ENCODE measurements at places on chromosomes 1 and 21.
A peak's percentile ranks its signal among the peaks of the same experiment; 100 is the strongest.

DNA sequence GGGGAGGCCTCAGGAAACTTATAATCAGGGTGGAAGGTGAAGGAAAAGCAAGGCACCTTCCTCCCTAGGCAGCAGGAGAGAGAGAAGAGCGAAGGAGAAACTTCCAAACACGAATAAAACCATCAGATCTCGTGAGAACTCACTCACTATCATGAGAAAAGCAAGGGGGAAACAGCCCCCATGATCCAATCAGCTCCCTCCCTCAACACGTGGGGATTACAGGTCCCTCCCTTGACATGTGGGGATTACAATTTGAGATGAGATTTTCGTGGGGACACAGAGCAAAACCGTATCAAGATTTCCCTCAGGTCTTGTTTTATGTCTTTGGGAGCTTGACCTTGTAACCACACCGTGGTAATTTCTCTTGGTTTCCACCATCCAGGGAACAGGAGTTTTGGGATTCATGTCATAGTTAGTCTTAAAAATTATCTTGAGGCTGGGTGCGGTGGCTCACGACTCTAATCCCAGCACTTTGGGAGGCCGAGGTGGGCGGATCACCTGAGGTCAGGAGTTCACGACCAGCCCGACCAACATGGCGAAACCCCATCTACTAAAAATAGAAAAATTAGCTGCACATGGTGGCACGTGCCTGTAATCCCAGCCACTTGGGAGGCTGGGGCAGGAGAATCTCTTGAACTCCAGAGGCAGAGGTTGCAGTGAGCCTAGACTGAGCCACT is 47.2 kb upstream of the NBPF3 start:
- H3K36me3 ChIP-seq = peaks cover 5% of the 10 kb centered on the region
- H3K4me3 ChIP-seq = no peak overlapping the region
- H3K27me3 ChIP-seq = peaks cover 11% of the 10 kb centered on the region
- peaks cover 2% of the 10 kb centered on the region for H3K4me1 ChIP-seq
- no peak for DNase-seq

- no peak overlapping the region for H3K4me3 ChIP-seq
- peaks cover 9% of the 10 kb centered on the region for H3K4me1 ChIP-seq
- H3K27me3 ChIP-seq = peaks cover 5% of the 10 kb centered on the region
- DNase-seq = no peak
These were observed 38.7 kb downstream of the RUNX1 start for GRCh38 chr21:35010447-35010846.

DNA sequence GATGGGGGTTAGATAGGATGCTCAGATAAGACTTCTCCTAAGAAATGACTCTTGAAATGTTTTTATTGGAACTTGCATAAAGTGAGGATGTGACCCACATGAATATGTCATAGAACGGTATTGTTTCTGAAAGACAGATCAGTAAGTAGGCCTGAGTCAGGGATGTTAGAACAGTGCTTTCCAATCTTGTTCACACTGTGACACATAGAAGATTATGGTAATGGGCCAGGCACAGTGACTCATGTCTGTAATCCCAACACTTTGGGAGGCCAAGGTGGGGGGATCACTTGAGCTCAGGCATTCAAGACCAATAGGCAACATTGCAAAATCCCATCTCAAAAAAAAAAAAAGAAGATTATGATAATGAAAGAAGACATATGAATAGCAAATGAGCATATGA is 32.9 kb downstream of the FMO4 start:
- no peak for DNase-seq
- H3K27ac ChIP-seq = no peak overlapping the region
- no peak overlapping the region for H3K4me3 ChIP-seq

DNA sequence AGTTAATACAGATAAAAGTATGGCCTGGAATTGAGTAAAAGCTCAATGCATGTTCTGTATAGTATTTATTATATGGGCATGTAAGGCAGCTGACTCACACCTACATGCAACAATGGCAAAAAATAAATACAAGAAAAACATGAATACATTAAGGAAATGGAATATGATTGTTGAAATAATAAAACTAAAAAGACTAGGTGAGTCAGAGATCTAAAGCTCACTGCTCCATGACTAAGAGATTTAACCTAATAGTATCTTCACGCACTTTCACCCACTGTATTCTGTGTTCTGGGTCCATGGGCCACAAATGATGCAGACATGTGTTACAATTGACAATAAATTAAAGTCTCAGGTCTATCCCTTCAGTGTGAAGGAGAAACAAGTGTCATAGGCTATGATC is 607.0 kb downstream of the AGBL4 start:
- DNase-seq = no peak
- no peaks in the 10 kb centered on the region for H3K4me1 ChIP-seq
- H3K27ac ChIP-seq = no peak overlapping the region
- no peaks in the 10 kb centered on the region for H3K27me3 ChIP-seq

GRCh38 chr1:11339346-11340232 is 66.6 kb downstream of the UBIAD1 start:
- DNase-seq = peak; percentile 67
- no peaks in the 10 kb centered on the region for H3K36me3 ChIP-seq
- peak overlapping the region; percentile 92 for H3K27ac ChIP-seq
- H3K4me1 ChIP-seq = peaks cover 79% of the 10 kb centered on the region
- peak overlapping the region; percentile 77 for H3K4me3 ChIP-seq
- peaks cover 3% of the 10 kb centered on the region for H3K27me3 ChIP-seq

- DNase-seq = no peak
- peaks cover 30% of the 10 kb centered on the region for H3K36me3 ChIP-seq
- H3K4me1 ChIP-seq = peaks cover 16% of the 10 kb centered on the region
These were observed 4.2 kb downstream of the FLAD1 start for GRCh38 chr1:154987326-154987725.

- no peak within 1 kb of the TSS for H3K27ac ChIP-seq
- peak within 1 kb of the TSS; percentile 60 for H3K4me3 ChIP-seq
- H3K4me1 ChIP-seq = peaks cover 15% of the 10 kb centered on the region
- peaks cover 46% of the 10 kb centered on the region for H3K27me3 ChIP-seq
- H3K36me3 ChIP-seq = no peaks in the 10 kb centered on the region
These were observed at the start of gene RNF207 for GRCh38 chr1:6205849-6206519. Gene RNF207 (plus strand): TSS chr1:6206119. CDS start chr1:6206536, 417 bp downstream.

DNA sequence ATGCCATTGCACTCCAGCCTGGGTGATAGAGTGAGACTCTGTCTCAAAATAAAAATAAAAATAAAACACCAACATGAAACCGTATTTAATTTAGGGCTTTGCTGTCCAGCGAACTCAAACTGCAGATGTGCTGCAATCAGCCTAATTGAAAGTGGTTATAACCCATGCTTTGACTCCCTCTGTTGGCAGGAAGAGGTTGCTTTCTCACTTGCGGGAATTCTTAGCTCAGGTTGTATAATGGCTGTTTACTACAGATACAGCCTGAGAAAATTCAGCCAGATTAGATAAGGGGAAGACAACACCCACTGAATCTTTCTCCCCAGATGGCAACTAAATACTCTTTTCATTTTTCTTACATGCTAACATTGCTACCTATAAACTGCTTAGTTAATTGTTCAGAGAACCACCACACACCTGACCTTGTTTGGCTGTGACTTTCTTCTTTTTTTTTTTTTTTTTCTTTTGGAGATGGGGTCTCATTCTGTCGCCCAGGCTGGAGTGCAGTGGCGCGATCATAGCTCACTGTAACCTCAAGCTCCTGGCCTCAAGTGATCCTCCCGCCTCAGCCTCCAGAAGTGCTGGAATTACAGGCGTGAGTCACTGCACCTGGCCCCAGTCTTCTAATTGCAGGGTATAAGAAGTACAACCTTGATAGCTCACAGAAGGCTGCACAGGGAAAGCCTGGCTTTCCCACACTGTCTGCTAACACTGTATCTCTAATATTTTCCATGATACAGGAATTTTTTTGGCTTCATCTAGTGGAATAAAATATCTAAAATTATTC is 34.6 kb downstream of the DNTTIP2 start:
- H3K27ac ChIP-seq = no peak overlapping the region
- H3K36me3 ChIP-seq = peaks cover 9% of the 10 kb centered on the region
- DNase-seq = peak; percentile 30
- H3K4me3 ChIP-seq = no peak overlapping the region

DNA sequence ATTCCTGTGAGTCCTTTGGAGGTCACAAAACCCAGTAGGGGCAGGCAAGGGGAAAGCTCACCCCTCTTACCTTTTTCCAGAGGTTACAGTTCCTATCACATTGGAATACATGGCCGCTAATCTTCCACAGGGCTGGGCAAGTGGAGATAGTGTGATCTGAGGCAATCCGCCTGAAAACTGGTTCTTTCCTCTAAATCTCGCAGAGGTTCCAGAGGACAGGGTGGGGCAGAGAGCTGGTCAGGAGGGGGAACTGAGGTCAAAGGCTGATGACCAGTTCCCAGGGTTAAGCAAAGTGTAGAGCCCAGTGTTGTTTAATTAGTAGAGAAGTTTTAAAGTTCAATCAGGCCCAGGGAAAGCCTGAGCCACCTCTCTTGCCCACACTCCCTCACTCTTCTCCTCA is at the start of gene SERPINC1:
SERPINC1 (minus strand) TSS at position 179 of the 400 bp plus-strand sequence; CDS start at position 111, 68 bp downstream.
- H3K4me3 ChIP-seq = no peak within 1 kb of the TSS
- DNase-seq = no peak
- peaks cover 12% of the 10 kb centered on the region for H3K4me1 ChIP-seq
- peaks cover 8% of the 10 kb centered on the region for H3K27me3 ChIP-seq
- H3K27ac ChIP-seq = peak within 1 kb of the TSS; percentile 41

GRCh38 chr1:47444562-47445465 is 7.0 kb downstream of the FOXD2 start:
- H3K27me3 ChIP-seq = no peaks in the 10 kb centered on the region
- H3K4me1 ChIP-seq = peaks cover 41% of the 10 kb centered on the region
- no peak overlapping the region for H3K27ac ChIP-seq
- H3K4me3 ChIP-seq = no peak overlapping the region

- peaks cover 49% of the 10 kb centered on the region for H3K36me3 ChIP-seq
- no peak overlapping the region for H3K4me3 ChIP-seq
- no peaks in the 10 kb centered on the region for H3K4me1 ChIP-seq
These were observed 37.1 kb downstream of the TMED5 start for GRCh38 chr1:93143136-93143535.

DNA sequence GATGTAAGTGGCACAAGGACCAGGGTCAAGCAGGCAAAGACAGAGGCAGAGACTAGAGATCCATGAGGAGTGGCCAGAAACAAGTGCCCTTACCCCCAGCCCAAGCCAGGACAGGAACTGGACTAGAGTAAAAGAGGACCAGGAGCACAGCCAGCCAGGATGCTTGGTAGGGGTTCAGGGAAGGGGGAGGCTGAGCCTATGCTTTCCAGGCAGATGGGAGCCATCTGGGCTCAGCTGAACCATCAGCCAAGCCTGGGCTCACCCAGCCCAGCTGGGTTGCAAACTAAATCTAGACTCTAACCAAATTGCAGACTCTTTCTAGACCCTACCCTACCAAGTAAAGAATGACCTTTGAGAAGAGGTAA is 15.2 kb downstream of the PDZK1IP1 start:
- no peaks in the 10 kb centered on the region for H3K36me3 ChIP-seq
- no peak overlapping the region for H3K27ac ChIP-seq
- H3K4me1 ChIP-seq = peaks cover 11% of the 10 kb centered on the region
- no peak overlapping the region for H3K4me3 ChIP-seq

GRCh38 chr1:78790174-78790573 is 140.5 kb downstream of the IFI44 start:
- H3K4me1 ChIP-seq = no peaks in the 10 kb centered on the region
- no peaks in the 10 kb centered on the region for H3K27me3 ChIP-seq
- H3K36me3 ChIP-seq = no peaks in the 10 kb centered on the region
- H3K4me3 ChIP-seq = no peak overlapping the region

GRCh38 chr1:173128742-173129141 is 78.0 kb upstream of the TNFSF18 start:
- no peak overlapping the region for H3K4me3 ChIP-seq
- H3K27me3 ChIP-seq = peaks cover 6% of the 10 kb centered on the region
- DNase-seq = no peak
- peaks cover 4% of the 10 kb centered on the region for H3K4me1 ChIP-seq
- no peak overlapping the region for H3K27ac ChIP-seq
- no peaks in the 10 kb centered on the region for H3K36me3 ChIP-seq

GRCh38 chr21:46055863-46056281 is 42.0 kb upstream of the COL6A2 start:
- H3K27me3 ChIP-seq = peaks cover 10% of the 10 kb centered on the region
- no peak for DNase-seq
- peak overlapping the region; percentile 68 for H3K27ac ChIP-seq
- H3K36me3 ChIP-seq = peaks cover 4% of the 10 kb centered on the region
- H3K4me1 ChIP-seq = peaks cover 50% of the 10 kb centered on the region

DNA sequence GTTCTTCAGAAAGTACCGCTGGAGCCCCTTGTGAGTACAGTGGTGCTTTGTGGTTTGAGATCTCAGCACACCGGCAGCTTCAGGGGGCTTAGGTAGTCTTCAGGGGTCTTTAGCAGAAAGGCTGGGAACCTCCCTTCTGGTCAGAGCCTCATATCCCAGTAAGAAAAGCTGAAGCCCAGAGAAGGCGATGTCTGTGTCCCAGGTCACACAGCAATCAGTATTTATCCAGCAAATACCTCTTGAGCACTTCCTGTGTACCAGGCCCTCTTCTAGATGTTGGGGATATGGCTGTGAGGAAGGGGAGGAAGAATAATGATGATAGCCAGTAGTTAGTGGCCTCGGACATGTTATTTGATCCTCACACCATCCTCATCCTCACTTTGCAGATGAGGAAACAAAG is 14.3 kb downstream of the SERINC2 start:
- H3K27ac ChIP-seq = no peak overlapping the region
- no peak for DNase-seq
- H3K4me1 ChIP-seq = peaks cover 24% of the 10 kb centered on the region
- H3K27me3 ChIP-seq = peaks cover 6% of the 10 kb centered on the region
- H3K36me3 ChIP-seq = no peaks in the 10 kb centered on the region

GRCh38 chr1:23514111-23514679 is 16.8 kb downstream of the E2F2 start:
- H3K36me3 ChIP-seq = peaks cover 15% of the 10 kb centered on the region
- no peak overlapping the region for H3K4me3 ChIP-seq
- no peaks in the 10 kb centered on the region for H3K27me3 ChIP-seq
- no peak overlapping the region for H3K27ac ChIP-seq
- DNase-seq = no peak

Measured in nephron progenitor cell (in vitro differentiated cells).